ENCODE measurements at places on chromosomes 11 and 22.
A peak's percentile ranks its signal among the peaks of the same experiment; 100 is the strongest.

DNA sequence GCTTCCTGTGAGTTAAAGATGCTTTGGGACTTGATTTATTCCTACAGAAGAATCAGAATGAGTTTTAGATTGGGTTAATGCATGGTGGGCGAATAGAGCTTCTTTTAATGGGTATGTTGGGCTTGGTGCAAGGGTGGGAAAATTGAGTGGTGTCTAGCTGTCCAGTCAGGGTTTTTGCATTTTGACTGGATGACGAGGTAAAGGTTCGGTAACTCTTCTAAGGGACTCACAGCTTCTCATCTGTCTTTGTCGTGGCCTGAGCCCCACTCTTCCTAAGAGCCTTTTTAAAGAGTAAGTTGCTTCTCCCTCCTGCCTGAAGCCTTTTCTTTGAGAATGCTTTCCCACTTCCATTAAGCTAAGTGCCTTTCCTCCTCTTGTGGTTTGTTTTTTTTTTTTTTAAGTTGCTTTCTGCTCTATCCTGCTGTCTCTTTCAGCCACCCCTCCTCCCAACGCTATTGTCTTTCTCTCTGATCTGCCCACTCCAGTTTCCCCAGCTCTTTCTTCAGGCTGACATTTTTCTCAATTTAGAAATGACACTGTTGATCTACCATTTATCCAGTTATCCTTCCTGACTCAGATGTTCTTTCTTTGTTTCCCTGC is 1.1 kb downstream of the DPF2 start:
- DNase-seq: no peak

DNA sequence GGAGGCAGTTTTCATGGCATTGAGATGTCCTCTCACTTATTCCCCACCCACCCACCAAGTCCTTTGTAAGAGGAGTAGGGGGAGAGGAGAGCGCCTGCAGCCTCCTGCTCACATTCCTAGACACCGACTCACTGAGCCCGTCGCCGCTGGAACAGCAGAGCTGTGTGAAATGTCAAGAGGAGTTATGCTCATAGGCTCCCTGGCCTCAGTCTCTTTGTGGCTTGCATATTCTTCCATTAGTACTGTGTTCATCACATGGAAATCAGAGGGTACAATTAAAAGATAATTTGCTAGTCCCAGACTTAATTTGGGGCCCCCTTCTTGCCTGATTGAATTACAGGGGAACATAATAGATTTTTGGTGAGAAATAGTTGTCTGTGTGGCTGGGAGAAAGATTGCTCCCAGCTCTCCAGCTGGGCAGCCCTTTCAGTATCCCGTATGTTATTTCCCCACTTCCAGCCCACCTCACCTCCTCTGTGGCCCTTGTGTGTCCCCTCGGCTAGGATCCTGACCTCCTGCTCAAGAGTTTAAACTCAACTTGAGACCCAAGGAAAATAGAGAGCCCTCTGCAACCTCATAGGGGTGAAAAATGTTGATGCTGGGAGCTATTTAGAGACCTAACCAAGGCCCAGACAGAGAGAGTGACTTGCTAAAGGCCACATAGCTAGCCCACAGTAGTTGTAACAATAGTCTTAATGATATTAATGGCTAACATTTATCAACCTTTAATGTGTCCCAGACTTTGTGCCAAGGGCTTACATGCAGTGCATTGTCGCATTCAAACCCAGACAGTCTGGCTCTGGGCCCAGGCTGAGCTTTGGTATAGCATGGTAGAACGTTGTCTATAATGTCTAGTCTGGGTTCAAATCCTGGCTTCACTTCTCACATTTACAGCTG is 32.2 kb downstream of the LIMK2 start:
- DNase-seq: peak; percentile 31

GRCh38 chr11:76823481-76824028 is 37.2 kb upstream of the ACER3 start:
- no peak for DNase-seq

DNA sequence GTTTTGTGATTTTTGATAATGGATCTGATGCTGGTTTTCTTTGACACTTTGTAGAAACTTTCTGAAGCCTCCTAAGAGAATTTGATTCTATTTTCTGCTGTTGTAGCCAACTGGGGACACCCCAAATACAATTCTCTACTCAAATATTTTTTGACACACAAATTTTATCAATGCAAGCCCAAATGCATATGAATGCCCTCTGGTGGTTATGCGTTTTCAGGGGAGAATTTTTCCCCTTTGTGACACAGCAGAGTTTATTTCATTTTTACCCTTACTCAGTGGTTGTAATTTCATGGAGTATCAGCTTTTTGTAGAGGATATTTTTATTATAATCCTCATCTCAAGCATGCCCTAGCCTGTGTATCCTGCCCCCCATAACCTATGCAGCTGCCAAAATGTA is 44.7 kb upstream of the MTMR2 start:
- DNase-seq: no peak

- no peak for DNase-seq
These were observed 12.9 kb downstream of the CD59 start for GRCh38 chr11:33723238-33723881.
